D341Med (cell line): ENCODE measurements at places on chromosomes 6 and 20.
A peak's percentile ranks its signal among the peaks of the same experiment; 100 is the strongest.

DNA sequence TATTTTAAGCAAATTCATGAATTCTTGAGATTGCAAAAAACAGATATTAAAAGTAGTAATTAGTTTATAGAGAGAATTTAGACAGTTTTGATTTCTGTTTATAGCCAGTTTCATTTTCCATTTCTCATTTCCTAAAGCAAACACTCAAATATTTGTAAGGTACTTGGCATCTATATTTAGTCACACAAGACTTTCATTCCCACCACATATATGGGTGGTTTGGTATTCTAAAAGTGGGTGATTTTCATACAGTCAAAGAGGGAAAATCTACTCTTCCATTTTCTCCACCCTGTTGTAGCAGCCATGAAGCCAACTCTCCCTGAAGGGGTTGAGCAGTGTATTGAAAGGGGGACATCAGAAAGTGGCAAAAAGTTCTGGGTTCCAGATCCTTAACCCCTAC is 181.1 kb upstream of the SUPT3H start:
- no peak for DNase-seq

GRCh38 chr6:114032721-114033120 is 61.8 kb upstream of the HDAC2 start:
- no peak for DNase-seq

DNA sequence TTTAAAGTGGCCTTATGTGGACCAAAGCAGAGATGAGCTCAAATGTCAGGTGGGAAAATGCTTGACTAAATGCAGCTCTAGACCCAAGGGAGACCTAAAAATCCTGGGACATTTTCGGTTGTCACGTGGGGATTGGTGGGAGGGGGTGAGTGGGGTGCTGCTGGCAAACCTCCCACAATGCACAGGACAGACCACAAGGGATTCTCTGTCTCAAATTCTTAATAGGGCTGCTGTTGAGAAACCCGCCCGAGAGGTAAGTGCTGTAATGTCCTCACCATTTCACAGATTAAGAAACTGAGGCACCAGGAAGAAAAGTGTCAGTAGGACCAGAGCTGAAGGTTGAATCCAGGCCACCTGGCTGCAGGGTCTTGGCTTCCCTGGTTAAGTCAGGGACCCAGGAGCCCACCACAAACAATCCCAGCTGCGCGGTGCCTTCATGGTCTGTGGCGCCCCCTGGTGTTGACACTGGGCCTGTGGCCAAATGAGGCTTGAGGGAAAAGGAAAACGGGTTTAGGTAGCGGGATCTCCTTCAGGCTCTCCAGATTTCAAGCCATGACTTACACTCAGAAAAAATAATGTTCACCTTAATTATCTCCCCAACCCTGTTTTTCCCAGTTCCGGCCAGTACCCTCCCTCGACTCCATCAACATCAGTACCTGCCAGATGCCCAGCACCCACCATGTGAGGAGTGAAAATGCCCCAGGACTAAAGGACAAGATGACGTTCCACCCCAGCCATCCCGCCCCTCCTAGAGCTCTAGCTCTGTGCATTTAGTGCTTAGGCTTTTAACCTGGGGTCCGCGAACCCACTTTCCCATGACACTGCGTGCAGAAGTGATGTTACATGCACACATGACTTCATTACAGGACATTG is 7.2 kb downstream of the HLA-G start:
- DNase-seq, result peak; percentile 52

GRCh38 chr20:40104959-40105358 is 584.1 kb downstream of the MAFB start:
- no peak for DNase-seq

GRCh38 chr6:168791917-168792316 is 350.9 kb downstream of the SMOC2 start:
- no peak for DNase-seq

DNA sequence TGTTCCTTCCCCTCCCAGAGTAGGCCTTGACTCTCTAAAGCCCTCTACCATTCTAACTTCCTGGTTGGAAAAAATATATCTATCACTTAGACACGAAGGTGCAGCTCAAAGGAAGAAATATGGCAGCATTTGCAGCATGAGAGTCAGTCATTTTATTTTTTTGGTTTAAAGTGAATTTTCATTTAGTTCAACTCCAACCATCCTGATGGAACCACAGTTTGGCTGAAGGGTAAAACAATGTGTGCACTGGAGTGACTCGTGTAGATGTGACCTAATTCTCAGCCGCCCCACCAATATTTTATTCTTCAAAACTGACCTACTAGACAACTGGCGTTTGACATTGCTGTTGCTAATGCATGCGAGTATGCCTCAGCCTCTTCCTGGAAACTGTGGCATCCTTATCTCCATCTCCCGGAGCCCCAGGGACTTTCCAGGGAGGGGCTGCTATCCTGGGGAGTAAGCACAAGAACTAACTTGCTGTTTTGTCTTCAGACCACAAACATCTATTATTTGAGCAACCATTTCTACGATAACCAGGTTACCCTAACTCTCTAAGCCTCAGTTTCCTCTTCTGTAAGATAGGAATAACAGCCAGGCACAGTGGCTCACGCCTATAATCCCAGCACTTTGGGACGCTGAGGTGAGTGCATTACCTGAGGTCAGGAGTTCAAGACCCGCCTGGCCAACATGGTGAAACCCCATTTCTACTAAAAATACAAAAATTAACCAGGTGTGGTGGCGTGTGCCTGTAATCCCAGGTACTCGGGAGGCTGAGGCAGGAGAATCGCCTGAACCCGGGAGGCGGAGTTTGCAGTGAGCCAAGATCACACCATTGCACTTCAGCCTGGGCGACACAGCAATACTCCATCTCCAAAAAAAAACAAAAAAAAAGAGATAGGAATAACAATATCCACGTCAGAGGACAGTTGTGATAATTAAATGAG is 148.7 kb upstream of the JARID2 start:
- DNase-seq, result no peak

- DNase-seq, result no peak
These were observed 644.1 kb upstream of the CITED2 start for GRCh38 chr6:140018588-140018987.

GRCh38 chr6:47428288-47428687 is 49.3 kb upstream of the CD2AP start:
- DNase-seq, result no peak

DNA sequence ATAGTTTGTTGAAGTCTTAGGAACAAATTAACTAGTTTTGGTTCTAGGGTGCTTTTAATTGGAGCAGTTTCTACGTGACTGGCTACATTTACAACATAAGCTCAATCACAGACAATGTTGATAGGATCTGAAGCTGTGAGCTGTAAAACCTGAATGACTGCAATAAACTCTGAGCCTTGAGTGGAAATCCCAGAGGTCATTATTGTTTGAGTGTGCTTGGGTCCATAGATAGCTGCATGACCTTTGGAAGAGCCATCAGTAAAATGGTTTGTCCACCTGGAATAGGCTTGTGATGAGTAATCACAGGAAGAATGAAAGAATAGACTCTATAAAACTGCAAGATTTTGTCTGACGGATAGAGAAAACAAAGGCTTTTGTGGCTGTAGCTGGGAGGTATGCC is 26.7 kb downstream of the HLA-DRB1 start:
- no peak for DNase-seq

DNA sequence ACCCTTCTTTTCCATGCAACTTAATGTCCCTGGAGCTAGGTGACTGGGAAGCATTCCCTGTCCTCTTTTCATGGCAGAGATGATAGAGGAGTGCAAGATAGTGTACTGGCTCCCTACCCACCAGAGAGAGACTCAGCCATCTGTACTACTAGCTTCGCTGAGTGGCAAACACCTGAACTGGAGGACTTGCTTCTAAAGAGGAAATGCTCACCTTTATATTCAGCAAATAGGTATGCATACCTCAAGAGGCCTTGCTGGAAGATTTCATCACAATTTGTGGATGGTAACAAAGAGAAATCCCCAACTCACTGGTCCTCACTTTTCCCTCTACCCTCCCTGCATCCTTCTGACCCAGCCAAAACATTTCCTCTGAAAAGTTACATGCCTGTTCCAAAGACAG is 124.1 kb downstream of the FOXA2 start:
- DNase-seq, result no peak

- DNase-seq, result no peak
These were observed 126.6 kb upstream of the RIN2 start for GRCh38 chr20:19631410-19631809.
